ENCODE measurements at places on chromosomes 5 and 9. TPM values are rescaled to one million over a fixed set of nuclear protein-coding genes. Genes with fewer than 3 reads are reported as not detected.

IFNA17 gene
- not detected for total RNA-seq

DNA sequence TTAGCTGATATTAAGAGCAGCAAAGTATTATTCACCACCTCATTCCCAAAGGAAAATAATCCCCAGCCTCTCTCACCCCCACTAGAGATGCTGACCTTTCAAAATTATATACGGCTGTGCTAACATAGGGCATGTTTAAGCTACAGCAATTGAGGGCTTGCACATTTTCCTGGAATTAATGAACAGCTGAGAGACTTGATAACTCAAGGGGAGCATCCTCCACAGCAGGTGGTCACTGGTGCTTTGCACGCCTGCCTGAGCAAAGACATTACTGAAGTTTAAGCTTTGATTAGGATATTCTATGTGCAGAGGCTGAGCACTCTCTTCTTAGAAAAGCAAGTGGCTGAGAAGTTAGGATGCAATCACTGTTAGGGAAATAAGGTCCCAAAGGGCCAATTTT is 230.9 kb downstream of the FAM114A2 start:
- DNase-seq, result no peak

TPRN gene
- total RNA-seq, result 5.7 TPM

DNA sequence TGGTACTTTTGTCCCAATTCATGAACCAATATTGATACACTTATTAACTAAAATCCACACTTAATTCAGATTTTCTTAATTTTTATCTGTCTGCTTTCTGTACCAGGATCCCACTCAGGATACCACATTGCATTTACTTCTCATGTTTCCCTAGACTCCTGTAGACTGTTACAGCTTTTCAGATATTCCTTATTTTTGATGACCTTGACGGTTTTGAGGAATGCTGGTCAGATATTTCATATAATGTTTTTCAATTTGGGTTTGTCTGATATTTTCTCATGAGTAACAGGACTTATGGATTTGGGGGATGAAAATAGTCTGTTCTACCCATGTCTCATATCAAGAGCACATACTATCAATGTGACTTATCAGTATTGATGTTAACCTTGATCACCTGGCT is 37.4 kb downstream of the PLPPR1 start:
- no peak for DNase-seq

LHX3 gene
- not detected for total RNA-seq

- DNase-seq, result peak; percentile 78
These were observed 22.2 kb upstream of the B4GALT1 start for GRCh38 chr9:33189331-33189791.

DNA sequence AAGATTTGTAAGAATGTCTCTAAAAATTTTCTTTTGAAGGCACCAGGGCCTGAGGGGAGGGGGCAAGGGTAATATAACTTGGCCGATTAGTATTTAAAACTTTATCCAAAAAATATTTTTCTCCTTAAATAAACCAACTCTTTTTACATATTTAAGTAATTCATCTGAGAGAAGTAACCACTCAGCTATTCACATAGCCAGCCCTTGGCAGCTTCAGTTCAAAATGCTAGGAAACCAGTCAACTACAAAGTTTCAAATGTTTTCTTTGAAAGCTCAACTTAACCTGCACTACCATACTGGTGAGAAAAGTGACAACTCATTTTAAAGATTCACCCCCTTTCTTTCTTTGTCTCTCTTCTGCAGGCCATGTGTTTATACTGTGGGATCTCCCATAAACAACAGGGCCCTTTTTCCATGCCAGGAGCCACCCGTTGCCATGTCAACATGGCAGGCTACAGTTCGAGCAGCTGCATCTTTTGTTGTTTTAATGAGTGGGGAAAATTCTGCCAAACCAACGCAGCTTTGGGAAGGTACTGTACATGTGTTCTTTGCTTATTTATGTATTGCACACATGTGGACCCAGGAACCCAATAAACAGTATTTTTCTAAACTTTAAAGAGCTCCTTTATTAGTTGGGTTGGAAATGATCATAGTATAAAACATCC is 46.3 kb downstream of the AOPEP start:
- DNase-seq, result peak; percentile 92

DNA sequence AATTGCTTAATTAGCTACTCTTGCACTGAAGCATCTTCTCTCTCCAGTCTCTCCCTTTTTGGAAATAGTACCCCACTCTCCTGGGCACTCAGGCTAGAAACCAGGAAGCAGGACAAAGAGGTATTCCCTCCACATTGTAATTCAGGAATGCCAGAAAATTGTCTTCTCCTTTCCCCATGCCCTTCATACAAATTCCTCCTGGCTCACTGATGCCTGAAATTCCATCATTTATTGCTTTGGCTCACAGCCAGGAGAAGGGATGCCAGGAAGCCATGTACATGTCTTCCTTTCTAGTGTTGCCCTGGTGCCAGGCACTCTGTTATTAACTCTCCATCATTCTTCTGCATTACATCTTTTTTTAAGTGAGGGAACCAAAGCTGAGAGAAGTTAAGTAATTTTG is 716.5 kb upstream of the C9orf72 start:
- no peak for DNase-seq

DNA sequence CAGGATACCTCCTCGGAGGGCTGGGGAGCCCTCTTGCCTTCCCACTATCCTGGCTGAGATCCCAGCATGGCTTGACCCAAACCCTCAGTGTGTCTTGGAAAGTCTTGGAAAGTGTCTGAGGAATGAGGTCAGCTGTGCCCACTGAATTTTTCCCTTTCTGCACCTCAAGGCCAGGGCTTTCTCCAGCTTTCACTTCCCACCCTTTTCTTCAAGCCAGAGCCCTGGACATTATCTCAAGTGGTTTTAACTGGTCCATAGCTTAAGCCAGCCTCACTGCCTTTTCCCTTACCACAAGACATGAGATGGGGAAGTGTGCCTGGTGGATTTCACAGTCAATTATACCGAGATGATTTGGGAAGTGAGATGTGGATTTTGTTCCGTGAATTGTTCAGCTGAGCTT is 35.7 kb upstream of the LHX2 start:
- no peak for DNase-seq

CD274 gene
- 4.1 TPM for total RNA-seq

GRCh38 chr5:101728933-101729332 is 567.2 kb downstream of the SLCO4C1 start:
- no peak for DNase-seq

FREM1 gene
- 18.2 TPM for total RNA-seq

DNA sequence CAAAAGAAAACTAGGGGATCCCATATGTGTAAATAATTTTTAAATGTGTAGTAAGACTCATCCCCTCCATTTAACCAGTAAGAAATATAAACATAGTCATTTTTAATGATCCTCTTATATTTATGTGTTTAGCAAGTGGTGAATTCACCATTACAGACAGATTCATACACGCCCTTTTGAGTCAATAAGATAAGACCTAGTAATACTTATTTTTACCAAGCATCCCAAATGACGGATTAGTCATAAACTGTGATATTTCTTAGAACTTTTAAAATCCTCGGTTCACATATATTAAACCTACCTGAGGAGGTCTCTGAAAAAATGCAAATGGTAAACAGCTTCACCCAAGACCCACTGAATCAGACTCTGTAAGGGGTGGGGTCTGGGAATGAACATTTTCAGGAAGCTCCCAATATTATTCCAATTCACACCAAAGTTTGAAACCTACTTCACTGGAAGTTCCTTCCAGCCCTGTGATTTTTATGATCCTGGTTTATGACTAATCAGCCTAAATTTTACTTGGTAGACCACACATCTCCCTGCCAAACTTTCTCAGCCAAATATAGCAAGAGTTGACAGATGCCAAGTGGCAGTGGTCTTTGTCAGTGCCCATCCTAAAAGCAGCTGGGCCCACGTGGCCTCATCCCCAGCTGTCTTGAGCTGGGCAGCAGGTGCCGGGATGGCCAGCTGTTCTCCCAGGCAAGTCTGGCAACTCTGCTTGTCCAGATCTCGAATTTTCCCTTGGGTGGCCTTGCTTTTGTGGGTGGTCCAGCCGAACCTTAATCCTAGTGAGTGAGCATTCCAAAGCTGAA is 559.0 kb upstream of the RGMB start:
- peak; percentile 97 for DNase-seq

ZNF883 gene
- total RNA-seq, result 3.8 TPM

- no peak for DNase-seq
These were observed 28.4 kb downstream of the PRRC2B start for GRCh38 chr9:131422241-131422792.

GRCh38 chr5:177355868-177356168 is 1.9 kb upstream of the RGS14 start:
- no peak for DNase-seq

DNA sequence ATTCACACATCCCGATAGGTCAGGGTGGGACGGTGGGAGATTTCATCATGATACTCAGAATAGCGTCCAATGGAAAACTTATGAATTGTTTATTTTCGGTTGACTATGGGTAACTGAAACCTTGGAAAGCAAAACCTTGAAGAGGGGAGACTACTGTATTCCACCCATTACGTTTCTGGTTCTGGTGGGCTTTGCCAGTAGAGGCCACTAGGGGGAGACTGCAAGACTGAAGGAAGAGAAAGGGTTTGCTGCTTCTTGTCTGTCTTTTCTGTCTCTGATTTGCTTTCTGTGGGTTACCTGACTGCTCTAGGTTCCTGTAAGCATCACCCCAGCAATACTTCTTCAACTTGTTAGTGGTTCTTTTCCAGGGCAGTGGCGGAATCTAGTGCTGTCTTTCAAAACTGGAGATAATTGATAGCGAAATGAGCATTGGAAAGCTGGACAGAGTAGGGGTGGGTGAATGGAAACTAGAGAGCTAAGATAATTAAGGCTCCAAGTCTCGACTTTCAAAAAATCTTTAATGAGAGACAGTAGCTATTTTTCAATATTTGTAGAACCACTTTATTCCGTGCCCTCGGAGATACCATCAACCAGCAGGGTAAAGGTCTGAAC is 27.0 kb downstream of the GRIN3A start:
- DNase-seq, result no peak

DBH gene
- total RNA-seq, result 0.10 TPM
